ENCODE measurements at places on chromosomes 1 and 21.
A peak's percentile ranks its signal among the peaks of the same experiment; 100 is the strongest.

GRCh38 chr1:85275701-85276214 is 674 bp downstream of the BCL10 start:
- no peak for DNase-seq

DNA sequence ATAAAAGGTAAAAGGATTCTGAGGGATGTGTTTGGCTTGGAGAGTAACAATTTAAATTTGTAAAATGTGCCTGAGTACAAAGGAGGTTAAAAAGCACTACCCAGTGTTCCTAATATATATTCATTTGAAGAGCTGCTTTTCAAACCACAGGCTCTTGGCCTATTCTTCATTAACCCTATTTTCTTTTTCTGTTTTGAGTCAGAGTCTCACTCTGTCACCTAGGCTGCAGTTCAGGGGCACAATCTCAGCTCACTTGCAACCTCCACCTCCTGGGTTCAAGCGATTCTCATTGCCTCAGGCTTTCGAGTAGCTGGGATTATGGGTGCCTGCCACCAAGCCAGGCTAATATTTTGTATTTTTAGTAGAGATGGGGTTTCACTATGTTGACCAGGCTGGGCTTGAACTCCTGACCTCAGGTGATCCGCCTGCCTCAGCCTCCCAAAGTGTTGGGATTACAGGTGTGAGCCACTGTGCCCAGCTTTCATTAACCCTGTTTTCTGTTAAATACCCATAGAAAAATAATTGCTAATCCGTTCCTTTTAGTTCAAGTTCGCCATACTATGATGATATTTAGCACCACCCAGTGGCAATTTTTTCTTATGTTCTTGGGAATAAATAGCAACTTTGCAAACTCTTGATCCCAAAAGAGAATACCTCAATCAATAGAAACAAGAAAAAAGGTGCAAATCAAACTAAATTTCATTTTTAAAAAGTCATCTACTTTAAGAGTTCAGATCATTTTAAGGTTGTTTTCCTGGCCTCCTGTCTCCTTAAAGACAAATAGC is 30.5 kb downstream of the ZBTB8OS start:
- DNase-seq: no peak

DNA sequence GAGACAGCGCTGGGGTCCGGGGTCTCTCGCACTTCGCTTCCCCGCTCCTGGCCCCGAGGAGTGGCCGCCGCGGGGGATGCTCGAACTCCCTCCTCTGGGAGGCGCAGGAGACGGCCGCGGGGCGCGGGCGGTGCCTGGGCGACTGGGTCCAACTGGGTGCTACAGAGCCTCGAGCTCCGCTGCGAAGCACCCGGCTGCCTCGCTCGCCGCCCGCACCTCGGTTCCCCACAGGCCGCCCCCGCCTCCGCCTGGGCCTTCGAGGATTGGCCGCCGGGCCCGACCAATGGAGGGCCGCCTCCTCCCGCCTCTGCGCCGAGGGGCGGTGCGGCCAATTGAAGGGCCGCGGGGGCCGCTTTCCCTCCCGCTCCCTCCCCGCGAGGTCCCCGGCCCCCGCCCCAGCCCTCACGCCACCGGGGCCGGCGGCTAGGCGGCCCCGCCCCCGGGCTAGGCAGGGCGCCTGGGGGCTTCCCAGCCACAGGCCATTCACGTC is at the start of gene CNN3:
CNN3 (minus strand) TSS at position 196 of the 490 bp plus-strand sequence. CDS start 216 bp downstream, outside the sequence.
- peak; percentile 4 for DNase-seq

- no peak for DNase-seq
Measured at GRCh38 chr1:224673141-224673540, 57.0 kb downstream of the CNIH3 start.

- DNase-seq: no peak
Measured at GRCh38 chr1:244901400-244902015, 37.2 kb upstream of the HNRNPU start.

- no peak for DNase-seq
Measured at GRCh38 chr1:54415991-54416390, 9.8 kb upstream of the SSBP3 start.

DNA sequence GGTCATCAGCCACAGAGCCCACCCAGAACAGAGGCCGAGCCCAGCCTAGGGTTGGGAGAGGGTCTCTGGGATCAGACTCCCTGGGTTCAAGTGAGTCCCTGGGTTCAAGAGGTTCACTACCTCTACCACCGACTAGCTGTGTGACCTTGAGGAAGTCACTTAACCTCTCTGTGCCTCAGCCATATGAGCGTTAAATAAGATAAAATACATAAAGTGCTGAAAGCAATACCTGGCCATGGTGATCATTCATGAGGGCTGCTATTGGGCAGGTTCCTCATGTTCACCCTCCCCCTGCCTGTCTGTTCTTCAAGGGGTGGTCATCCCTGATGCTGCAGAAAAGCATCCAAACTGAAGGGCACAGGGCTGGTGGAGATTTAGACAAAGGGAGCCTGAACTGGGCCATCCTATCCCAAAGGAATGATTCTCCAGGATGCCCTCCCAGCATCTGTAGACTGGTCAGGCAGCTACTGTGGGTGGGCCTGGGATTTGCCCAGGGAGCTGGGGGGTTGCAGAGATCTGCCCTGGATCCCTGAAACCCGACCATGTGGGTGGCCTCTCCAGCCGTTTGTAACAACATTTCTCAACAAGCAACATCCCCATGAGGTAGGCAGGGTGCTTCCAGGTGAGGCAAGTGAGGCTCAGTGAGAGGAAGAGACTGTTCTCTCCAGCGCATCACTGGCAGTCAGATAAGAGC is 196.6 kb downstream of the MATN1 start:
- no peak for DNase-seq

DNA sequence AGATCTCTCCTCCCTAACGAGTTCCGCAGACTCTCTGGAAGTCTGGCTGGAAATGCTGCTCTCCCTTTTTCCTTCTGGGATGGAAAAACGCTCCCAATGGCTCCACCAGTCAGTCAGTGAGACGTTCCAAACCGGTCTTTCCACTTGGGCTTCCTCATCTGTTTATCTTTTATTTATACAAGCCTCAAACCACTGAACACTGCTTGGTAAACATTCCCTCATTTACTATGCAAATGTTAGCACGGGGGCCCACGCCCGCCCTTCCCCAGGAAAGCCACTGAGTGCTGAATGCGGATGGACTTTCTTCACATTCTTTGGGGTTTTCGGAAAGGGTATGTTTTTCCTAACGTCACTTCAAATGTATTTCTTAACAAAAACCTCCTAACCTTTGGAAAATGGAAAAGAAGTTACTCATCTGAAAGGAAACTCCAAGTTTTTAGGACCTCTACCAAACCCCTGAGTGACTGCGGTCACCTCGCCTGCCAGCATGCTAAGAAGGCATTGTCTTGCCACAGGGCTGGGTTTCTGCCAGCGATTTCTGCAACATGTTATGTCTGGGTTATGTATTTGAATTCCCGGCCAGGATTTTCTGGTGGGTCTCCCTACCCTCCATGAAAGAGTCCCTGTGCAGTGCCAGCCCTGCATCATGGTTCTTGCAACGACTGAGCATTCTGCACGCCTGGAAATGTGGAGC is 14.0 kb upstream of the UMODL1 start:
- no peak for DNase-seq

DNA sequence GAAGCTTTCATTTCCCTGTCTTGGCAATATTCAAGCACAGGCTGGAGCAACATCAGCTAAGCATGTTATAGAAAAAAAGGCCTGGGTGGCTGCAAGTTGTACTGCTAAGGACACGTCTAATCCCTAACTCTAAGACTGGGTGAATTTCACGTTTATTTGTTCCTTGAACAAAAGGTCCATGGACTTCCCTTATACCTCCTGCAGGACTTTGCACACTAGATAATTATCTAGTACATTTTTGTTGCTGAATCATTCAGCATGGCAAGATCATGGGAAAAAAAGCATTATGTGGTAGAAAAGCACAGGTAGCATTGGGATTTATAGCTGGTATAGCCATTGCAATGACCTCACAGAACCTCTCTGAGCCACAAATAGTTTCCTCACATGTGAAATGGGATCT is 130.7 kb upstream of the DMRTA2 start:
- DNase-seq: no peak

- DNase-seq: no peak
Measured at GRCh38 chr21:26423511-26423910, 149.6 kb downstream of the CYYR1 start.

Measured in activated naive CD4-positive, alpha-beta T cell (primary cell).